ENCODE measurements at places on chromosomes 3 and 15. TPM values are rescaled to one million over a fixed set of nuclear protein-coding genes. Genes with fewer than 3 reads are reported as not detected.

Gene HDDC3
- total RNA-seq, result 11.9 TPM

Gene CHST13
- total RNA-seq, result not detected

Gene GOLGA6A
- total RNA-seq, result not detected

Gene OPA1
- 160 TPM for total RNA-seq

Gene SHC4
- total RNA-seq, result 7.2 TPM

Gene C2CD4B
- 1.6 TPM for total RNA-seq

Gene GPR149
- total RNA-seq, result 1.9 TPM

Gene PP2D1
- total RNA-seq, result not detected

Gene CD276
- total RNA-seq, result 52.9 TPM

Gene BHLHE40
- 5.6 TPM for total RNA-seq

Gene CFAP91
- 13.5 TPM for total RNA-seq

Gene PLSCR5
- not detected for total RNA-seq

Gene TTC14
- total RNA-seq, result 97.3 TPM

Gene RYR3
- 48.8 TPM for total RNA-seq

Gene SI
- not detected for total RNA-seq

Gene EPB42
- total RNA-seq, result 0.31 TPM

Gene LRRC15
- not detected for total RNA-seq

Gene TMEM40
- not detected for total RNA-seq

Gene PARP15
- under 0.01 TPM for total RNA-seq

Gene STAC
- 14.7 TPM for total RNA-seq

Gene CHSY1
- 30.0 TPM for total RNA-seq

Gene LDHAL6B
- total RNA-seq, result not detected

Gene APOD
- total RNA-seq, result 3.8 TPM

Gene CPN2
- not detected for total RNA-seq

Gene GANC
- 21.0 TPM for total RNA-seq

Gene PRICKLE2
- total RNA-seq, result 121 TPM

Gene FGF12
- 180 TPM for total RNA-seq

Gene TICRR
- 6.6 TPM for total RNA-seq

Gene GOLGA8N
- 3.1 TPM for total RNA-seq

Gene PRKCI
- total RNA-seq, result 116 TPM

Gene SMCO1
- total RNA-seq, result not detected

Gene FMN1
- 4.7 TPM for total RNA-seq

Gene SLC6A1
- 93.0 TPM for total RNA-seq

Gene MOBP
- total RNA-seq, result 0.63 TPM

Gene FRMD5
- 33.5 TPM for total RNA-seq

Gene ITPKA
- total RNA-seq, result 1.3 TPM

Gene ADAMTS7
- 26.3 TPM for total RNA-seq

Gene IL12A
- total RNA-seq, result 1.6 TPM

Gene GOLGA8J
- not detected for total RNA-seq

Gene CCDC9B
- 4.4 TPM for total RNA-seq

Gene EIF5A2
- total RNA-seq, result 5.9 TPM

Gene DPH3
- 16.6 TPM for total RNA-seq

Gene CIB2
- 18.8 TPM for total RNA-seq

Gene RARRES1
- total RNA-seq, result 2.5 TPM

Gene SLC12A8
- 6.9 TPM for total RNA-seq

Gene RETNLB
- not detected for total RNA-seq

Gene KBTBD13
- not detected for total RNA-seq

Gene IFT122
- total RNA-seq, result 31.6 TPM

Gene TEX55
- not detected for total RNA-seq

Gene RTF1
- 61.7 TPM for total RNA-seq

Gene IL17RD
- 63.5 TPM for total RNA-seq

Gene XRN1
- total RNA-seq, result 97.3 TPM

Data from parietal lobe (tissue), 2 donors.